Stimulated activated CD4-positive, alpha-beta T cell treated with anti-CD3 and anti-CD28 coated beads, Interleukin-2, amount 100 ng/mL, for 4 hours (primary cell): ENCODE measurements at places on chromosomes 5 and 9.

GRCh38 chr5:160835376-160835775 lies 16.6 kb downstream of the ATP10B start:
- no peak for DNase-seq

DNA sequence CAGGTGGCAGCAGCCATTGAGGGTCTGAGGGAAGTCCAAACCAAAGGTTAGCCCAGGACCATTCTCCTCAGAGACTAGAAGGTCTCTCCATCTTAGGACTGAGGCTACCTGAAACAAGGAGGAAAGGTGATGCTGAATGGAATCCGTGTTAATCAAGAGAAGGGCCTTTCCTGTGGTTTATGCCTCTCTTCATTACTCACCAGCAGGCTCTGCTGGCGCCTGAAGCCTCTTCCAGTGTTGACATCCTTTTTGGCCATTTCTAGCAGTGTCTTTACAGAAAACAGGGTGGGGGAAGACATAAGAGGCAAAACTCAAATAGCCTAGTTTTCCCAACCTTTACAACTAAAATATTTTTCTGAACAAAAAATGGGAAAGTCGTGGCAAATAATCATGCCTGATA lies 98.0 kb downstream of the ENC1 start:
- no peak for DNase-seq

- DNase-seq, result no peak
Observed at GRCh38 chr9:135167356-135167755, 79.9 kb downstream of the OLFM1 start.

DNA sequence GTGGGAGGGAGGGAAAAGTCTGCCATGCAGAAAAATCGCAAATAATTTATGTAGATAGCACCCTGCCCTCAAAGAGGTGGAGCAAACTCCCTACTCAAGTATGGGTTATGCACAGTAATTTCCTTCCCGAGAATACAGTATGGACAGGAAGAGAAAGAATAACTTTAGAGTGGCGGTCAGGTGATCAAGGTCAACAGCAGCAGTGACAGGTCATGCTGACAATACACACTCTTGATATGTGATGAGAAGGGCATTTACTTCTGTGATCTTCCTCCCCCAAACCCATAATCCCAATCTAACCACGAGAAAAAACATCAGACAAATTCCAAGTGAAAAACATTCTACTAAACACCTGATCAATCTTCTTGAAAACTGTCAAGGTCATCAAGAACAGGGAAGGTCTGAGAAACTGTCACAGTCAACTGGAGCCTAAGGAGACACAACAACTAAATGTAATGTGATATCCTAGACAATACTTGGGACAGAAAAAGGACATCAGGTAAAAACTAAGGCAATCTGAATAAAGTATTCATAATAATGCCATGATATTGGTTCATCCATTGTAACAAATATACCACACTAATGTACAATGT lies 11.7 kb downstream of the BICD2 start:
- no peak for DNase-seq

DNA sequence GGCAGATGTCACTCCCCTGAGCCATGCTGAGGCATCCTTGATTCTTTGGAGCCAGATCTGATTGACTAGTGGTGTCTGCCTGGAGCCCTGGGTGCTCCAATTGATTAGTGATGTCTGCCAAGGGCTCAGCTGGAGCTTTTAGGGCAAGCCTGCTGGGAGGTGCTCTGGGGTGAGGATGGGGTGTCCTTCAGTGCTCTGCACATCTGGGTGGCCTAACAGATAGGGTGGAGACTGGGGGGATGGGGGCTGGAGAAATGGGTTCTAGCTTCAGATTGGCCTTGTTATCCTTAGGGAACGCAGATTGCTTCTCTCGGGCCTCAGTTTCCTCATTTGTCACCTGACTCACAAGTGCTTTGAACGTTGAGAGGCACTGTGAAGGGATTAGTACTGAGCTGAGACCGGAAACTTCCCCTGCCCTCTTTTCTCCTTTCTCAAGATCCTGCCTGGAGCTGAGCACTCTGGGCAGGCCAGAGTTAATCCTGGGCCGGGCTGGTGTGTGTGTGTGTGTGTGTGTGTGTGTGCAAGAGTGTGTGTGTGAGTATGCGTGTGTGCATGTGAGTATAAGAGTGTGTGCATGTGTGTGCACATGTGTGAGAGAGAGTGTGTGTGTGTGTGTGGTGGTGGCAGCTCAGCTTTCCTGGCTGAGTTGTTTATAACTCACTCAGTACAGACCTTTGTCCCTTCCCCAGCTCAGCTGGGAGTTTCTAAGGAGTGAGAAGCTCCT lies 5.6 kb upstream of the IER5L start:
- DNase-seq, result no peak

DNA sequence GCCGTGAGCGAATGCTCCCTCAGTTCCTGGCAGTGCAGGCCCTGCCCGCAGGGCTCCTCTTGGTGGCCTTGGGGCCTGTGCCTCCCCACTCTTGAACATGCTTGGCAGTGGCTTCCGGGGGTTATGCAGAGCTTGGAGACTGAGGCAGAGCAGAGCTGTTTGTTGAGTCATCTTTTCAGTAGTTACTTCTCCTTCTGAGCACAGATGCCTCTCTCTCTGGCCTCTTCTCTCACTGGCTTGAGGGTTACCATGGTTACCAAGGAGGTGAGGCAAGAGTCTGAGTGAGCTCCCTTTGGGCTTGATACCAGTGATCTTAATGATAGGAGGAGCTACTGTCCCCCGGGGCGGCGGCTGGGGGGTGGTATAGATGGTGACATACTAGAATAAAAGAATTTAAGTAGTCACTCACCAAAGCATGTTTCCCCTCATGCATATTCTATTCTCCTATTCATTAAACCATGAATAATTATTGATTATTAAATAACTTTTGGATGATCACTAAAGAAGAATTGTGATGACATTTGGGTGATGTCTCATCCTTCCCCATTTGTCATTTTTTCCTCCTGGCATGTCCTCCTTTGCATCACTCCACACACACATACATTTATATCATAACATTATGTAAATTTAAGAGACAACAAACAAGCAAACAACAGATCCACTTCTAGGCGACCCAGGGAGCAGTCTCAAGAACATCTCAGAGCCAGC lies 111.1 kb downstream of the ARHGAP26 start:
- DNase-seq, result no peak

GRCh38 chr5:108143581-108143980 lies 238.3 kb downstream of the FBXL17 start:
- DNase-seq, result no peak
